ENCODE measurements at places on chromosomes 2 and 18.

DNA sequence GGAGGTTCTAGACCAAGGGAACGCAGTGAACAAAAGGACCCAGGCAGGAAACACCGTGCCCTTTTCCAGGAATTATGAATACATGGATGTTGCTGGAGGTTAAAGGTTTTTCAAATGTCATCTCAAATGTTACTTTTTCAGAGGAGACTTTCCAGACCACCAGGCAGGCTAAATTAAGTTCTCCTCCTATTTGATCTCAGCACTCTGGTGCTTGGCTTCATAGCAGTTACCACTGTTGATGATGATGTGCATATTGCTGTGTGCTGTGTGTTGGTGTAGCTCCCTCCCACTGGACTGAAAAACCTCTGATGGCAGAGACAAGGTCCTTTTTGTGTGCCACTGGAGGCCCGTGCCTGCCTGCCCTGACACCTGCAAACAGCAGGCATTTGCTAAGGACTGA, 137.3 kb upstream of the PTPRM start:
- DNase-seq = no peak

DNA sequence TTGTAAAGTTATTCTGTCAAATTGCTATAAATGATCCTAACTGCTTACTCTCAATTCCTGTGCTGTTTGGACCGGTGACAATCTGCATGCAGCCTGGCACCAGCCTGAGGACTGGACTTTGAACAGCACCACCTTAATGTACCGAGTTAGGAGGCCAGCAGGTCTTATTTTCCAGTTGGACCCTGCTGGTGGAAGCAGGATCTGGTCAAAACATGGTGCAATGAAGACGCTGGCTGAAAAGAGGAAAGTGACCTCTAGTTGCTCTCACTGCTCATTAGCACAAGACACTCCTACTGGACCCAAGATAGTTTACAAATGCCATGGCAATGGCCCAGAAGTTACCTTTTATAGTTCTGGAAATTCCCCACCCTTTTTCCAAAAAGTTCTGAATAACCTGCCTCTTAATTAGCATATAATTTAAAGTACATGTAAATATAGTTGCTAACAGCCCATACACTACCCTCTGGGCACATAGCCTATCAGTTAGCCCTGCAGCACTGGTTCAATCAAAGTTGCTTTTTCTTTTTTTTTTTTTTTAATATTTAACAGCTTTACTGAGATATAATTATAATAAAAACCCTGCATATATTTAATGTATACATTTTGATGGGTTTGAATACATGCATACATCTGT, 35.8 kb downstream of the RBKS start:
- no peak for DNase-seq

DNA sequence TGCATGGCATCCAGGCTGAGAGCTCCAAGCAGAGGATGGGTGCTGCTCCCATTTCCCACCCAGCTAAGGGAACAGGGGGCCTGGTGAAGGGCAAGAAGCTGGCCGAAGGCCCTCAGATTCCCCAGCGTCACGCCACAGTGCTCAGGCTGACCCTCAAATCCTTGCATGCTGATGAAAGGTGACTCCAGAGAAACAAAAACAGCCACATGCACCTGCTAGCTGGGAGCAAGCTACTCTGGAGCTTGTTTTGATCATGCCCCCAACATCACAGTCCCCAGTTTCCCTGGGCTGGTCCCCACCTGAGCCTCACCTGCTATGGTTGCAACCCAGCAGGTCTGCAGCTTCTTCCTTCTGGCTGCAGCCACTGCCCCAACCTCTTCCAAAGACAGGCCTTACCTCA, 13.3 kb downstream of the RAB11FIP5 start:
- DNase-seq = no peak

DNA sequence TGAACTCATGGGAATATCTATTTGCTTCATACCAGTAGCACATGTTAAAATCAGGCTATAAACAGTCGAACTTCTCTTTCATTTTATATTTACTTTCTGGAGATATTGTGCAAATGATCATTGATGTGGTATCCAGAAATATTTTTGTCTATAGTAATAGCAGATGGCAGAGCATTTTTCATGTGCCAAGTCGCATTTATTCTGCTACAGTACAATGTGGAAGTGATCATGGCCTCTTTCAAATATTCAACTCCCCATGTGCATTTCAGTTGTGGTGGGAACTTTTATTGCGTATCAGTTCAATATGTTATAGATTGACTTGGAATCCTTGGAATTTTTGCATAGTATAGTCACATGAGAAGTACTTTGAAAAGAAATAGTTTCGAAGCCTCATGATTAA, 57.4 kb downstream of the RHBDD1 start:
- DNase-seq = no peak

- DNase-seq = no peak
Measured at GRCh38 chr2:212737392-212738172, 199.0 kb upstream of the ERBB4 start.

DNA sequence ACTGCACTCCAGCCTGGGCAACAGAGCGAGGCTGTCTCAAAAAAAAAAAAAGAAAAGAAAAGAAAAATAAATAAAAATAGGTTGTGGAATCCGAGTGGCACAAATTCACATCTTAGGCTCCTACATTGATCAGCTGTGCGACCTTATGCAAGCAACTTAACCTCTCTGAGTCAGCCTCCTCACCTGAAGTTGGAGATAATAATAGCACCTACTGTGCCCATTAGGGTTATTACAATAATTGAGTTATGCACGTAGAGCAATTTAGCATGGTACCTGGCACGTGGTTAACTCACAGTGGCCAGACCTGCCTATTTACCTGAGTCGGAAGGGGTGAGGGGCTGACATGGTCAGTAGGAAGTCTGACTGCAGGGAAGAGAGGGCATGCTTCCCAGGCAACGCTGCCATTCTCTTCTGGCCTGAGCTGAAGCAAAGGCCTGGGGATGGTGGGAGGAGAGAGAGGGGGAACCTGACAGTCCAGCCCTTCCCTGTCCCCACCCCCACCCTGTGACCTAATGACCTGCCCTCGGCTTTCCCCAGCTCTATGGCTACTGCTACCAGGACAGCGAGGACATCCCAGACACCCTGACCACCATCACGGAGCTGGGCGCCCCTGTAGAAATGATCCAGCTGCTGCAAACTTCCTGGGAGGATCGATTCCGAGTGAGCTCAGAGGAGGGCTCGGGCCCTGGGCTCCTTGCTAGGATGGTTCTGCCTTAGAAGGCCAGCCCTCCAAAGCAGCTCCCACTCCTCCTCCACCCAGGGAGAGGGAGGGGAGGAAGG, 5.1 kb downstream of the PKDCC start:
- no peak for DNase-seq

GRCh38 chr2:157058161-157058560, 199.3 kb upstream of the GALNT5 start:
- DNase-seq = no peak

GRCh38 chr18:10210057-10210633, 244.3 kb upstream of the APCDD1 start:
- DNase-seq = no peak

Measured in stimulated activated CD4-positive, alpha-beta T cell treated with anti-CD3 and anti-CD28 coated beads, Interleukin-2, amount 100 ng/mL, for 48 hours (primary cell).